Kidney epithelial cell (primary cell): ENCODE measurements at places on chromosomes 5 and 9. TPM values are rescaled to one million over a fixed set of nuclear protein-coding genes. Genes with fewer than 3 reads are reported as not detected.

ZDHHC21 gene
- 7.5 and 7.7 TPM in 2 replicates for total RNA-seq

DNA sequence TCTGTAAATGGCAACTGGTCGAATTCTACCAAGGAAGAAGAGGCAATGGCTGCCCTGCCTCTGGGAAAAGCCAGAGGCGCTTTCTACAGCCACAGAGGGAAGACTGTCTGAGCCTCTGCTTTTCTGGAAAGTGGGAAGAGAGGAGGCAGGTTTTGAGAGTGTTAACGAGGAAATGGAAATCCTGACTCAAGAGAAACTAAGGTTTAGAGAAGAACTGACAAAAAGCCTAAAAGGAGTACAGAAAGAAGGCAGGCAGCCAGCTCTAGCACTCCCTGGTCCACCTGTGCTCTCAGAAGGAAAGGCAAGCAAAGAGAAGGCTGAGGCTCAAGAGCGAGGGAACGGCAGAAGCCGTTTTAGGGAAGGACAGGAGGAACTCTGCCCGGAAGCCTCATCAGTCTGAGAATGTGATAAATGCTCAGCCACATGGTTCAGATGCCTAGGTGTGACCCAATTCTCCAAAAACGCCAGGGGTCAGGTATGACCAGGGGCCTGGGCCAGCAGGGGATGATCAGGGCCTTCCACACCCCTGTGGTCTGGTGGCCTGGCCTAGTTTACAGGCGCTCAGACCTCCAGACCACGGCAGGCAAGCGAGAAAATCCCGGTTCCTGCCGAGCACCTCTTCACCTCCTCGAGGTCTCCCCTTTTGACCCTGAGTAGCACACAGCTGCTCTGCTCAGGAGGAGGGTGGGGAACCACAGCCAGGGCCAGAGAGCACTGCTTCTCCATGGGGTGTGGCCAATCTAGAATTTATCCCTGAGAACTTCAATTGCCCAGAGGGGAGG, 79.9 kb upstream of the FBXW11 start:
- no peak for DNase-seq

THG1L gene
- 17.9 and 18.6 TPM in 2 replicates for total RNA-seq

DNA sequence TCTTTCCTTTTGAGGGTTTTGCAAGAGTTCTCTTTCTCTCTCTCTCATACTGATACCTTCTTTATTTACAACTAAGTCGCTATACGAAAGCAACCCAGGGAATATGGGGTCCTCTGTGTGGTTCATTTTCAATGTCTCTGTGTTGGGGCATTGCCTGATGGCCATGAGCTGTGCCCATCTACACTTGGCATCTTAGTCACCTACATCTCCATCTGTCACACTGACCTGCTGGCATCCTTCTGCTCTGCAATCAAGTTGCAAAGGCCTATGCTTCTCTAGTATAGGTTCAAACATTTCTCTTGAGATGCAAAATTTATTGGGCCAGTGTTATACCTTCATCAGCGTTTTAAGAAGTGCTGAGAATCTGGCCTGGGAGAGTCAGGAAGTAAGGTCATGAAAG, 228.2 kb downstream of the MTRR start:
- DNase-seq, result no peak

- no peak for DNase-seq
Observed at GRCh38 chr9:7083192-7083591, 325.4 kb downstream of the KDM4C start.

- no peak for DNase-seq
Observed at GRCh38 chr5:178340187-178340586, 107.6 kb upstream of the PHYKPL start.

- peak; percentile 85 for DNase-seq
Observed at GRCh38 chr5:127785098-127785927, 82.1 kb downstream of the CCDC192 start.

- DNase-seq, result no peak
Observed at GRCh38 chr9:127755061-127756060, 20.3 kb upstream of the TOR2A start.

MVB12B gene
- total RNA-seq, result 13.1 and 15.8 TPM in 2 replicates
